ENCODE measurements at places on chromosomes 5 and 9.

DNA sequence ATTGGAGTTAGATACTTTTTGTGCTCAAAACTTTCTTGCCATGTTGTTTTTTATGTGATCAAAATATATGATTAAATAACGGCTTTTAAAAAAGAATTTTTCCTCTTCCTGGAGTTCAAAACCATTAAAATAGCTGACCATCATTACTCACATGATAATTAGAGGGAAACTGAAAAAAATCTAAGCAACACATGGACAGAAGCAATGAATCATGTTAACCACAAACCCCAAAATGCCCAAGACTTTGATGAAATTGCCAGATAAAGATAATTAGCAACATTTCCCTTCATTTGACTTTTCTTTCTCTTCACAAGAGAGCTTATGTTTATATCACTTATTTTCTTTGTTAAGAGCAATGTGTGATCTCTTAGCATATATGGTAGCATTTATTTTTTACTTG is 1294.2 kb downstream of the EFNA5 start:
- DNase-seq: peak; percentile 82

DNA sequence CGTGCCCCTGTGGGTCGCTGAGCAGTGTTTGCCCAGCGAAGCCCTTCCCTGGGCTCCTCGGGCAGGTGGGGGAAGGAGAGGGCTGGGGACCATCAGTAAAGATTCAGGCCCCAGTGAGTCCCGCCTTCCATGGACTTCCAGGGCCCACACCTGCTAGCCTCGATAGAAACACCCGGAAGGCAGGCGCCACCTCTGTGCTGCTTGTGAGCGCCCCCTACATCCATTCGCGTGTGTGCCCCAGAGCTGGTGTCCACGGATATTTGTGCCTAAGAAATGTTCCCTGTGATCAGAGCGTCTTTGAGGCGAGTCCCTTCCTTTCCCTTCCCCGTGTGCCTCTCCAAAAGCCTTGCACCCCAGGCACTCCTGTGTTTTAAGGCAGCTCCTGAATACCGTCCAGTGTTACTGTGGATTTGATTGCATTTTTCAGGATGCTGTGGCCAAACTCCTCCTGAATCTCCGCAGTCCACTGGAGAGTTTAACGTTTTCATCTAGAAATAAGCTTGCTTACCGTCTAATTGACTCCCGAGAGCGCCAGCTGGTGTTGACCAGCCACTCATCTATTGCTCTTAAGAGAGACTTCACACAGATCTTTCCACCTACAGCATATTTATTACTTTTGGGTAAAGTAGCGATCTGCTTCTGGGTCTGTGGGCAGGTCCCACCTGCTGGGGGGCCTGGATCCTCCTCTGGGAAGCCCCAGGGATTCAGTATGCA is 101.4 kb downstream of the COL5A1 start:
- no peak for DNase-seq

- no peak for DNase-seq
Measured at GRCh38 chr9:23741351-23741750, 84.7 kb downstream of the ELAVL2 start.

- DNase-seq: no peak
Measured at GRCh38 chr5:148937830-148938521, 111.6 kb downstream of the ADRB2 start.

- no peak for DNase-seq
Measured at GRCh38 chr9:112503170-112503569, 16.5 kb downstream of the KIAA1958 start.

DNA sequence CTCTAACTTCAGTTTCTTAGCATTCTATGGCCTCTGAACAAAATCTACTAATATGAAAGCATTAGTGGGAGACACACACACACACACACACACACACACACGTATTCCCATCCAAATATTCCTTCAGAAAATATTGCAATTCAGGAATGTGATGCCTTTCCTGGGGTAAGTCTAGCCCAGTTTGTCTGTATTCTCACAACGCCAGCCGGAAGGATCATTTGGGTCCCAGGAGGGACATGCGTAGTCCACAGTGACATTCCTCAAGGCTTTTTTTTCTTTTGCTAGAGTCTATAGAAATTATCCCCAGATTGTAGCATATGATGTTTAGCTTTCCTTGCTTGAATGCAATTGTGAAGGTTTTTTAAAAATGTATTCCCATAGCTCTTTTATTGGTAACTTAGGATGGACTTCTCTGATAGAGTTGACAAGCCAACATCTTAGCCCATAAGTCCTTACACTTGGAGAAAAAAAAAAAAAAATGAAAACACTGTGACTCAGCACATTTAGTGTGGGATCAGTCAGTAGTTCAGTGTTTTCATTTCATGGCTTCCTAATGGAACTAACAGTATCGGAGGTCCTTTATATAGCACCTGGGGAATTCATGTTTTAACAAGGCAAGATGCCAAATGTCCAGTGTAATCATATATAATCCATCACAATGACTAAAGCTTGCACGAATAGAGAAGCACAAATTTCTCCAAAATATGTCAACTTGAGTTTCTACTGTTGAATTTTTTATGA is 316.5 kb downstream of the DIRAS2 start:
- DNase-seq: peak; percentile 10

DNA sequence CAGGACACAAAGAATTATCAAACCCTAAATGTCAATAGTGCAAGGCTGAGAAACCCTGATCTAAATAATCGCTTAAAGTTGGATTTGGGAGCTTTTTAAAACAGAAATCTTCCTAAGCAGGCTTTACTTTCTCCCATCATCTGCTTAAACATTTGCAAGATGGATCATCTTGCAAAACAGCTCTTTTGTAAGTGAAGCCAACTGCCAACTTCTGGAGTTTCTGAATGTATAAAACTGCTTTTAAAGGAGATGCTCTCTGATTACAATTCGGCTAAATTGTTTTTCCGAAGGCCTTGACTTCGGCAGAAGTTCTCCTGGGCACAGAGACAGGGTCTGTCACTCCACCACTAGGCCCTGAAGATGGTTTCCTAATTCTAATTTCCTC is 1.3 kb downstream of the PTPN3 start:
- DNase-seq: no peak

DNA sequence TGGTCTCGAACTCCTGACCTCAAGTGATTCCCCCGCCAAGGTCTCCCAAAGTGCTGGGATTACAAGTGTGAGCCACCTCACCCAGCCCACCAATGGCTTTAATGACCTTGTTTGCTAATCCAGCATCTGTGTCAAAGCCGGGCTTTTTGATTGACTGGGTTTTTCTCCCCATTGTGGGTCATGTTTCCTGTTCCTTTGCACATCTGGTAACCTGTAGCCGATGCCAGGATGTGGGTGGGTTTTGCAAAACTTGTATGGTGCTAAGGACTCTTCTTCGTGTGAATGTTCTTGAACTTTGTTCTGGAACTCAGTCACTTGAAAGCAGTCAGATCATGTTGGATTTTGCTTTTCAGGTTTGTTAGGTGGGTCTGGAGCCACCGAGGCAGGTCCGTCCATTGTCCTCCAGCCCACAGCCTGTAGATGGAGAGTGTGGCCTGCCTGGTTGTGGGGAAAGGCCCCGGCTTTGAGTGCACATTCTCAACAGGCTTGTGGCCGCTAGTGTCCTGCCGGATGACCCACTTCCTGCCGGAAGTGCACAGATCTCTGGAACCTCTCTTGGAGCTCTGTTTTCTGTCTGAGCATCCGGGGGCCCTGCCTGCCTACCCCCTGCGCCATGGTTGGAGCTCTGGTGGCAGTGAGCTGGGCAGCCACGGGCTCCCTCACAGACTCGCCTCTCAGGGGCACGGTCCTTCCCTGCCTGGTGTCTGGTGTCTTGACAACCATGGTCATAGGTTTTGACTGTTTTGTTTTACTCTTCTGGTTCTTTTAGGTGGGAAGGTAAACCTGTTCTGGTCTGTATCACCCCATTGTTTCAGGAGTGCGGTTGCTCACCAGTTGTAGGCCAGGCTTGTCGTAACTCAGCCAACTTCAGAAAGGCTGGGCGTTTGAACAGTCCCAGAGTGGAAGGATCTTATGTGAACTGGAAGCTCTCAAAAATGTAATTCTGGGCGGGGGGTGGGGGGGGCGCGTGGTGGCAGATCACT is 69.6 kb upstream of the CACNA1B start:
- DNase-seq: no peak

DNA sequence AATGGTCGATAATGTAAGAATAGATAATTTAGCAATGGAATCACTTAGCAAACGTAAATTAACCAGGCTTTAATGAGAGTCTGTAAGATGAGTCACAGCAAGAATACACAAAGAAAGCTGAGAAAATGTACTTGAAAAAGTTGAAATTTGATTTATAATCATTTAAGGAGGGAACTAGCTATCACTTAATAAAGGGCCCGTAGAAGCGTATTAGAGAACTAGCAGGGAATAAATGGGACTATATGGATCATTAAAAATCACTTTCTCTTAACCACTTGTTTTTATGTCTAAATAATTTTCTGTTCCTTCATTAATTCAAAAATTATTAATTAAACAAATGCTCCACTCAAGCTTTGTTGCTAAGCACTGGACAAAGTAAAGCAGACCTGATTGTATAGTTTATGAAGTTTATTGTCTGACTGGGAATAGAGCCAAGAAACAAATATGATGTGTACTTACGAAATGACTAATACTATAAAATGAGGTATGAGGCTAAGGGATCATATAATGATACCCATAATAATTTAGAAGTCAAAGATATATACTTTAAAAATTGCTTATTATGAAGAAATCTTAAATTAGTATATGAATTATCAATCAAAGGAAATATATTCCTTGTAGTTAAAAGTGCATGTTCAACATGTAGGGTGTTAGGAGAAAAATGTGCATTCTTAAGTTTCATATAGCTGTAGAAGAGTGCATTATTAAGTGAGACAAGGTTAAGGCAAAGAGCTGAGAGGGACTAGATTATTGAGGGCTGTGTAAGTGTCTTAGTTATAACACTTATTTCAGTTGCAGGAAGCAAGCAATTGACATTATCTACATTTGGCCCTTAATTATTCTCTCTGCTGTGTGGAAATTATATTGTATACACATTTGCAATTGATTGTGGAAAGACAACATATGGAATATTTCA is 196.8 kb downstream of the PRDM9 start:
- DNase-seq: no peak

GRCh38 chr9:108547411-108548135 is 308.2 kb downstream of the ACTL7B start:
- no peak for DNase-seq

DNA sequence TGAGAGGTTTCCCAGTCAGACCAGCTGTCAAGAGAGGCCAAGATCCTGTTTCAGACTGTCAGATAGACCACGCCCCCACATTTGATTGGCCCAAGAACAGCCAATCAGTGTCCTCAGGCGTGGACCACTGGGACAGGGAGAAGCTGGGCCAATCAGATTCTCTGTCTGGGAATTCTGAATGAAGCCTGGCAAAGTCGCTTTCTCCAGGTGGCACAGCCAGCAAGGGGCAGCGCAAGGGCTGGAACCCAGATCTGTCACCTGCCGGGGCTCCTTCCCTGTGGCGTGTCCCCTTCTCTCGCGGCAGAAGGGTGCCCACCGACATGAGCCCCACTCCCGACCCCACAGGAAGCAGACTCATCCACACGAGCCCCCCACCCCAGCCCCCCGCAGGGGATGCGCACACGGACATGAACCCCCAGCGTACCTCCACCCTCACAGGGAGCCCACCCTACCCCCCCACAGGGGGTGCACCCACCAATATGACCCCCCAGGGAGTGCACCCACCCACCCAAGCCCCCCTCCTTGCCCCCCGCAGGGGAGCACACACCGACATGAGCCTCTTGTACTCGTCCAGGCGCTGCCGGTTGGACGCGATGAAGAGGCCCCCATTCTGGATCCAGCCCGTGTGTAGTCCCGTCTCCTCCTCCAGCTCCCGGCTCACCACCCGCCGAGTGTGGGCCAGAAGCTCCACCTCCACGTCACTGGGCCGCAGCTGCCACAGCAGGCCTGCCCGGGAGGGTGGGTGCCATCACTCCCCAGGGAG is 6.1 kb downstream of the SARDH start:
- peak; percentile 60 for DNase-seq

Measured in astrocyte of the hippocampus (primary cell).